Activated CD4-positive, alpha-beta T cell treated with anti-CD3 and anti-CD28 coated beads, Interleukin-2, amount 10 ng/mL, durations not matched to agents 24 days and 14 days (primary cell): ENCODE measurements at places on chromosomes 2 and 18.
A peak's percentile ranks its signal among the peaks of the same experiment; 100 is the strongest.

- no peak for DNase-seq
These were observed 17.4 kb upstream of the TP53I3 start for GRCh38 chr2:24101992-24102391.

DNA sequence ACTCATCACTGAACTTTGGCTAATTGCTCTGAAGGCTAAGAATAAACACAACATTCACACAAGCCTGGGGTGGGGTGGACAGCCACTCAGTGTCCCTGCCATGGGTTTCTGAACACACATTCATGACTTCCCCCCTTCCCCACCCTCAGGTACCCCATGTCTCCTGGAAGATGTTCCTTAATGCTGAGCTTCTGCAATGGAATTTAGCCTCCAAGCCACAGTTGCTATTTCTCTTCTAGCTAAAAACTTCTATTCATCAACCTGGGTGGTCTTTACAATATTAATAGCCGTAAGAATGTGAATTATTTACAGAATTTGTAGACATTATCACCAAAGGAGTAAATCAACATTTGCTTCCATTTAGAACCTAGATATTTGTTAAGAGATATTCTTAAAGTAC, 175.1 kb downstream of the ACKR3 start:
- no peak for DNase-seq

- DNase-seq, result no peak
These were observed 19.9 kb upstream of the INHBB start for GRCh38 chr2:120326066-120326465.

DNA sequence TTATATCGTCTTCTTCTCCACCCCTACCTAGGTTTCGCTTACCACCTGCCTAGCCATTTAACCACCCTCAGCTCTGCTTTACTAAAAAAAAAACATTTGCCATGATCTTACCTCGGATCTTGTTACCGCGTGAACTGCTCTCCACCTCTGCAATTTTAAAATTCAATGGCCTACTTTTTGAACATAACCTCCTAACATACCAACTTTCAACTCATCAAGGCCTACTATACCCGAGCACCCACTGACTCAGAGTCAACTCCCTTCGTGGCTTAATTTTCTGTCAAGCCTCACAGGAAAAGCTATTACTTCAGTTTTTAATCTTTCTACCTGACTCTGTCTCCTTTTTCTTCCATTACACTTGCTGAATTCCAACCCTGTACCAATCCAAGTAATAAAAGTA, 55.7 kb downstream of the ATAD2B start:
- DNase-seq, result no peak

DNA sequence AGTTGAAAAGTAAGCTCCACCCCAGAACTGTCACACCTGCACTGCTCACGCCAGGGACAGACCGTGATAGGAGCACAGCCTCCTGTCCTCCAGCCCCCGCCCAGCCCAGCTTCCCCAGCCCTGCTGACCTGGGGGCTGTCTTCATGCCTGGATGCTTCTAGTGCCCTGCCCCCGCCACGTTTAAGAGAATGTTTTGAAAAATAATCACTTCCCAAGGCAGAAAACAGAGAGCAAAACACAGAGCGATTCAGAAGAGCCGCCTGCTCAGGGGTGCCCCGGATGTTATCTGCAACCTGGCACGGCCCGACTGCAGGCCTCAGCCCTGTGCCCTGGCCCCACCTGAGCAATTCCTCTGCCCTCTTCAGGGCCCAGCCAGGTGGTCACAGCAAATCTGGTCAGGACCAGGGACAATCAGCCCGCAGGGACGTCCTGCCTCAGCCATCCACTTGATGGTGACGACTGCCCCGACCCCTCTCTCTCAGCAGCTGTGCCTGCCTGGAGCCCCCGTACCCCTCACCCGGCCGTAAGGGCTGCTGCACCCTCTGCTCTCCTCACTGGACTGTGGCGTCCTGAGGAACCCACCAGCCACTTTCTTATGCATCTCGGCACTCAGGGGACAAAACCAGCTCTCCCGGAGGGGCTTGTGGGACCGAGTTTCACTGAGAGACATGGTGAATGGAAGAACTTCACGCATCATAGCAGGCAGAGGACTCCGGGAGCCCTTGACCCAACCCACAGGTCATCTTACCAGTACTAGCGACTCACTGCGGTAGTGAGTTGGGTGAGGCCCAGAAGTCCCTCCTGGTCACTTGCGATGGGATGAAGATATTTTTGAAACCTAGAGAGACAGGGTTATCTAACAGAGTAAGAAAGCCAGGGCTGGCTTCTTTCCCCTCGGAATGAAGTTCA, 30.2 kb downstream of the ADI1 start:
- DNase-seq, result no peak

DNA sequence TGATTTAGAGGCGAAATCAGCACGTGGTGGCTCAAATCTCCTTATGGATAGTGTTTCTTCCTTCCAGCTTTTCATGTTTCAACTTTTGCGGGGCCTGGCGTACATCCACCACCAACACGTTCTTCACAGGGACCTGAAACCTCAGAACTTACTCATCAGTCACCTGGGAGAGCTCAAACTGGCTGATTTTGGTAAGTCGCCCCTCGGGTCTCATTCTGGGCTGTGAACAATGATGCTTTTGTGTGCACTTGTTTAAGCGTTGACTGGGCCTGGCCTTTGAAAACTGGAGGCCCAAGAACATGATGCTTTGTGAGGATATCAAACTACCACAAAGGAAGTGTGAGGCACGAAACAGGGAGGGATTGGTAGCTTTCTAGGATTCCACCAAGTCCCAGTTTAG, 27.4 kb downstream of the CDK15 start:
- no peak for DNase-seq

DNA sequence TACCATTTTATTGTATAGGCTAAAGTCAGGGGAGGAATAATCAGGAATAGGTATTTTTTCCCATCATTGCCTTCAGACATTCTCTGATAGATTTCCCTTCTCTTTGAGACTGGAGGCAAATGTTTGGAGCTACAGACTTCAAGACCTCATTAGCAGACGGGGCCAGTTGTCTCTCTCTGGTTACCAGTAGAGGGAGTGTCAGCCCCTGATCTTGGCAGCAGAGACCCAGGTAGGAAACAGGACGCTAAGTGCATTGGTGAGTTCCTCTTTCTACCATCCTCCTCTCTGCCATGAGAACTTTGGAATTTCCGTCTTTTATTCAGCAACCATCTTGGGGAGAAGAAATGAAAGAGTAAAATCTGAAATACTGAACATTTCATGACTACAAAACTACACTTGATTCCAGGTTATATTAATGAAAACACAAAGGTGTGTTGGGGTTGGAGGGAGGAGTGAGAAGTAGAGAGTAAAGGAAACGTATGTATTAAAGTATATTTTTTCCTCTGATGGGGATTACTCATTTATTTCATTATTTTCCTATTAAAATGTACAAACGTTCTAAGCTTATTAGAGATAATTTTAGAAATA, 186.2 kb upstream of the GCFC2 start:
- DNase-seq, result no peak

DNA sequence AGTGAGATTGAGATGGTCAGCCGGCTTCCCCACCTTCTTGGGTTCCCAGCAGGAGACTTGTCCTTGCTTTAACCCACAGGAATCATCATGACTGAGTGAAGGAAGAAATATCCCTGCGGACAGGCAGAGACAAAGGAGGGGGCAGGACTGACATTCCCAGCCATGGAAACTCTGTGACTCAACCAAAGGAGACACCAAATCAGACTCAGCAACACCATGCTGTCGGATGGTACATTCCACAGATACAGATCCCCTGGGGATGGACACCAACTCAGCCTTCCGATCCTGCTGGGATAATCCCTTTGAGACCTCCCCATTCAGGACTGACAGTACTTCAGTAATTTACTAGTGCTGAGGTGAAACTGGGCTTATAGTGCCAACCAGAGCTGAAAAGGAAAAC, 518.3 kb downstream of the XIRP2 start:
- no peak for DNase-seq

GRCh38 chr2:232349946-232350635, 28.5 kb upstream of the ALPP start:
- DNase-seq, result no peak

DNA sequence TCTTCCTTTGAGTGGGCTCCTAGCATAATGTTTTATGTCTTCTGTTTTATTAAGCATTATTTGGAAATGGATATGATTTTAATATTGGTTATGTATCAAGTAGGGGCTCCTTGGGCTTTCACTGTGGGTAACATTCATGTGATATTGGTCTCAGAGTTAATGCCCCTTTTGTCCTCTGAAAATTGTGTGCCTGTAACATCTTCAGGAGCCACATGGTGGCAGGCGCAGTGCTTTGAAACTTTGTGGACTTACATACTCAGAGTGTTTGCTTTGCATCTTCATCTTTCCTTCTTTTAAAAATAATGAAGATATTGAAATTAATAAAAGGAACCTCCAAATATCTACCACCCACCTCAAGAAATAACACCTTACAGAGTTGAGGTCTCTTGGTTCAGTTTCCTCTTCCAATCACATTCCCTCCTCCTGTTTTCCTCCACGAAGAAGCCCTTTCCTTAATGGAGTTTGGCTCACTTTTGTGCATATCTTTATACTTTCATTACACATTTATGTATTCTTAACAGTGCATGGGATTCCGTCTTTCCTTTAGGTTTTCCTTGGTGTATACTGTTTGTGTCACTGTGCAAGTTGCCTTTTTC, 73.5 kb downstream of the LIMS1 start:
- peak; percentile 83 for DNase-seq

DNA sequence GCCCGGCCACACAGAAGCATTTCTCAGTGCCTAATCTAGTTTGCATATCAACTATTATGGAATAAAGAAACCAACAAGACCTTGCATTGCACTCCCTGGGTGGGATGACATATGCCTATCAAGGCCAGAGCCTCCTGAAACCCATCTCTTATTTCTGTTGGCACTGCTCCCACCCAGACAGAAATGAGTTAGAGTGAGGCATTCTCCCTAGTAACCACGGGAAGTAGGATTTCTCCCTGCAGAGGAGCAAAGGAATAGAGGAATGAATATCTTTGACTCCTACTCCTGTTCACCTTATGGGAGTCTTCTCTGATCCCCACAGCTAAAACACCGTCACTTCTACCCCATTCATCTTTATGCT, 24.2 kb upstream of the SCYGR1 start:
- DNase-seq, result no peak

- DNase-seq, result no peak
These were observed 31.5 kb upstream of the ATIC start for GRCh38 chr2:215280326-215280725.

GRCh38 chr18:57901825-57902589, 98.9 kb upstream of the ATP8B1 start:
- no peak for DNase-seq

DNA sequence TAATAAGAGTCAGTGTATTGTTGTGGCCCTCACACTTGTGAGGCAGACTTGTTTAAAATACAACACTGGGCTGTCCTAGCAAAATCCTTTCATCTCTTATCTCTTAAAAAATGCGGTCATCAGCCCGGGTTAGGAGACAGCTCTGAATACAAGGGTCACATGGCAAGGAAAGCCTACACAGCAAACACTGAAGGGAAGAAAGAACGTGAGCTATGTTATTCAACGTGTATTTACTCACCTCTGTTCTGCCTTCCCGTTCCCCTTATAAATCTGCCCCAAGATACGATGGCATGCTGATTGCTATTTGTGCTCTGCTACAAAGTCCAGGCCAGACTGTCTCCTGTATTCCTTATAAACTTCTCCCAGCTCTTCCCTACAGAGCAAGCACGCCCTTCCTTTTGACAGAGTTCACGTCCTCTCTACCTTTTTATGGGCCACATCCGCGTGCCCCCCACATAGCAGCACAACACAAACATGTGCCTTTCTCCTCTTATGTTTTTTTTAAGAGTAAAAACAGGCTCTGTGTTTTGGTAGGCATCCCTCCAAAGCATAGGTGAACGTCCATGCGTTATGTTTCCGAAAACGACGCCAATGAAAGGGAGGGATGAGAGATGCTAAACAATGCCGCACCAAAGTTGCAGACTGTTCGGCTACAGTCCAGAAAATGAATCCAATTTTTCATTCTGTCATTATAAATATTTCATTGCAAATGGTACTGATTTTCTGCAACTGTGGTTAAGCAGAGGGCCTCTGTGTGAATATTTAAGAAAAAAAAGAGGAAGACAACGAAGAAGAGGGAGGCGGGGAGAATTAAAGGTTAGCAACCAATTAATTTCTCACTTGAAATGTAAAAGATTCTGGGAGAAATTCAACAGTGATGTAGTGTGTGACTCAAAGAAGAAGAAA, 274.7 kb downstream of the ZNF521 start:
- no peak for DNase-seq

- no peak for DNase-seq
These were observed 69.8 kb upstream of the CD302 start for GRCh38 chr2:159867567-159868361.

DNA sequence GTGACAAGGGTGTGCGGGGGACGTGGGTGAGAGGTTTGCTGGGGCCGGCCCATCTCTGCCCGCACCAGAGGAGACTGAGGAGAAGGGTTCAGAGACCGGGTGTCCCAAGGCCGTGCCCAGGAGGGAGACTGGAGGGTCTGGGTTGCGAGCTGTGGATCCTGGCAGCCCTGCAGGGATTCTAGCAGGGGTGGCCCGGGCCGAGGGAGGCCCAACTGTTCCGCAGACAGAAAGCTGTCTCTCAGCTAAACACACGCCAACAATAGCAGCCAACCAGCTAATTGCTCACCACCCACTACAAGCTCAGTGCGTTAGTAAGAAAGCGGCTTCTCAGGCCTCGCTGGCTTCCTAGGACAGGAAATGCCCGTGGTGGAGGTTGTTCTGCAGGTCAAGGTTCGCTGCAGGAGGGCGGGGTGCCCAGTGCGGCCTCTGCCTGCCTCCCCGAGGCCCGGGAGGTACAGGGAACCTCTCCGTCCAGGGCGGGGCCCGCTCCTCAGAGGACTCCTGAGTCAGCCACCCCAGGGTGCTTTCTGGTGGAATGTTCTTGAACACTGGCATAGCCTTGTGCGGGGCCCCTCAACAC, 282.0 kb upstream of the PXDN start:
- DNase-seq, result no peak

DNA sequence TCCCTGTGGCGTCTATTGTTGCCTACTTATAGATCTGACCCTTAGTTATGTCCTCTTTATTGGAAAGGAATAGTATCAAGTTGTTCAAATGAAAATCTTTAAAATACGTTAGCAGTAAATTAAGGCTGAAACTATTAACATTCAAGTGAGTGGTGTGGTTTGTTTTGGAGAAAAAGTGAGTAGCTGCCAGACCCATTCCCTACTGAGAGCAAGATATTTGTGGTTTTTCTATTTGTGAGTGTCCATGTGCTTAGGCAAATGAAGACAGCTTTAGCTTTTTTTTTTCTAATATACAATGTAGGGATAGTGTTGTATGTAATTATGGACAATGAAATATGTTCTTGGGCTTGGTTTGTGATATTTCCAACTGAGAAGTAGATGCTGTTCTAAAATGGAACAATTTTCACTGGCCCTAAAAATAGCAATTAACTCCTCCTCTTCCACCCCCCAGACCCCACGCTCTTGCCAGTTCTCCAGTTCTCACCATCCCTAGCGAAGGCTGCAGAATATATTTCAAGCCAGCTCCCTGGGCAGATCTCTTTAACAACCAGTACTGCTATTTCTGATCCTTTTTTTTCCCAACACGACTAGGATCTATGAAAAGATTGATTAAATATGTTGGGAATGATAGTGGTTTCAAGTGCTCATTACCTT, 83.1 kb downstream of the CCDC85A start:
- no peak for DNase-seq

GRCh38 chr2:227191367-227191766, 26.9 kb downstream of the COL4A3 start:
- no peak for DNase-seq

GRCh38 chr2:131016826-131017741, 76.2 kb downstream of the FAM168B start:
- no peak for DNase-seq
